ENCODE measurements at places on chromosomes 4 and X. TPM values are rescaled to one million over a fixed set of nuclear protein-coding genes. Genes with fewer than 3 reads are reported as not detected.

GRCh38 chr4:184370711-184371389 lies 103.5 kb downstream of the IRF2 start:
- DNase-seq = no peak

DNA sequence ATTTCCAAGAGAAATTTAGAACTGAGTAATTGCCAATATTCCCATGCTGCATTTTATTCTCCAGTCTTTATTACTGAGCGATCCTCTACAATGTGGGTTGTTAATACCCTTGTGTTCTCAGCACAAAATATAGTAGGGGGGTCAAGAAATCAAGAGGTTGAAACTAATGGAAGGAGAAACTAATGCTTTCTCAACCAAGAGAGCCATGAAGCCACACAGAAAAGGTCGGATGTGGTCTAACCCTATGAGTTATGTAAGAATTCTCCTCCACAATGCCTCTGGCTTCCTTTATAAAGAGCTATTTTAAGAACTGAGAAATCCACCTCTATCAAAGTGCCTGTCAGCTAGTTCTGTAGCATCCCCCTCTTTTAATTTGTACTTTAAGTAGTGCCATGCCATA lies 268.5 kb downstream of the CHIC1 start:
- no peak for DNase-seq

- no peak for DNase-seq
These were observed 43.3 kb downstream of the DHRSX start for GRCh38 chrX:2457289-2458133.

The ODAPH gene
- not detected for total RNA-seq

- DNase-seq = no peak
These were observed 75.2 kb upstream of the PLAC8 start for GRCh38 chr4:83189631-83190136.

The GABRB1 gene
- total RNA-seq = not detected

The C4orf50 gene
- total RNA-seq = not detected

DNA sequence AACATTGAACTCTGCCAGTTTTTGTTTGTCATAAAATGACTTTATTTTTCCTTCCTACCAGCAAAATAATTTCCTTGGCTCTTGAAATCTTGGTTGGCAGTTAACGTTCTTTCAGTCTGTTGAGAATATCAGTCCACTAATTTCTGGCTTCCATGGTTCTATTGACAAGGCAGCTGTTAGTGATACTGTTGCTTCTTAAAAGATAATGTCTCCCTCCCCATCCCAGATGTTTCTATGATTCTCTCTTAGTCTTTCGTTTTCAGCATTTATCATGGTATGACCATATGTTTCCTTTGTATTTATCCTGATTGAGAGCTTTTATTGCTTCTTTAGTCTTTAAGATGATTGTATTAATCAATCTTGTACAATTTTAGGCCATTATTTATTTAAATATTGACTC lies 81.1 kb upstream of the STK26 start:
- DNase-seq = no peak

Data from LHCN-M2 (cell line).